Body of pancreas (tissue), 4 donors: ENCODE measurements at places on chromosomes 1 and 21.

GRCh38 chr21:16070207-16070651 is 340.4 kb downstream of the USP25 start:
- H3K36me3 ChIP-seq: no peaks in the 10 kb centered on the region
- no peak overlapping the region for H3K4me3 ChIP-seq

GRCh38 chr1:25818569-25818968 is 1.2 kb upstream of the MTFR1L start:
- H3K27me3 ChIP-seq: no peaks in the 10 kb centered on the region
- DNase-seq: no peak
- peaks cover 43% of the 10 kb centered on the region for H3K4me1 ChIP-seq
- H3K27ac ChIP-seq: peak overlapping the region; percentile 98
- H3K36me3 ChIP-seq: peaks cover 6% of the 10 kb centered on the region

- no peak for DNase-seq
- no peak overlapping the region for H3K27ac ChIP-seq
- H3K36me3 ChIP-seq: no peaks in the 10 kb centered on the region
Measured at GRCh38 chr1:80202118-80202517, 1195.6 kb upstream of the ADGRL4 start.

DNA sequence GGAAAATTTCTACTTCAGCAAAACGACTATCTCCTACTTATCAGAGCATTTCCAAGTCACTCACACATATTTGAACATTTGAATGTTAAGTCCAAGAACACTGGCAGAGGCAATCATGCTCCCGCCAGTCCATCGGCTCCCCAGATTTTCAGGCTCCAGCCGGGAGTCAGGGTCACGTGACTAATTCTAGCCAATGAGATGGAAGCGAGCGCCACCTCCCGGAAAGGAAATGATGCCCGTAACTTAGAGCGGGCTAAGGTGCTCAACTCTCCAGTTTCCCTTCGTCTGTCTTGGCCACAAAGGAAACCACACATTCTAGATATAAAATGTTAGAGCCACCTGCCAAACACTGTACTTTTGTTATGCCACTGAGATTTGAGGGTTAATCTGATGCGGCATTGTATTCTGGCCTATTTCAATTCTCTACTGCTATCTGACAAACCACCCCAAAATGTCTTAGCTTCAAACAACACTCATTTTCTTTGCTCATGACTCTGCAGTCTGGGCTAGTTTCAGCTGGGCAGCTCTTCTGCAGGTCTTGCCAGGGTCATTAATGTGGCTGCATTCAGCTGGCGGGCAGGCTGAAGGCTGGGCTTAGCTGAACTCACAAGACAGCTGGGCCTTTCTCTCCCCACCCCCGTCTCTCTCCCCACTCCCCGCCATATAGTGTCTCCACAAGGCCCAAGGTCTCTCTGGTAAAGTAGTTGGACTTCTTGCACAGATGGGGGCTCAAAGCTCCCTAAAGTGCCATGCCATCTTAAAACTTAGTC is 16.5 kb upstream of the LHX4 start:
- no peak overlapping the region for H3K27ac ChIP-seq
- H3K36me3 ChIP-seq: no peaks in the 10 kb centered on the region
- no peaks in the 10 kb centered on the region for H3K27me3 ChIP-seq
- no peaks in the 10 kb centered on the region for H3K4me1 ChIP-seq
- no peak for DNase-seq
- H3K4me3 ChIP-seq: no peak overlapping the region

DNA sequence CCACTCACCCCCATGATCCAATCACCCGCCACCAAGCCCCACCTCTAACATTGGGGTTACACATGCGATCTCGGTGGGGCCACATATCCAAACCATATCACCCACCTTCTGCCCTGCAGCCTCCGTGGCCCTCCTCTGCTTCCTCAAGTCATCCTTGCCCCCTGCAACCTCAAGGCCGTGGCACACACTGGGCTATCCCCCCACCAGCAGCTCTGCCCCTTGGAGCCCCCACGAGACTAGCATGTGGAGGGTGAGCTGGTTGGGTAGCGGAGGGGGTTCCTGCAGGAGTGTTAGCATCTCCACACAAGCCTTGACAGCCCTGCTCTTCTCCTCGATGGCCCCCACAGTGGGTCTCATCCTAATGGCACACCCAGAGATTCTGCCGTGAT is 100.8 kb downstream of the TOMM20 start:
- no peak overlapping the region for H3K4me3 ChIP-seq
- no peaks in the 10 kb centered on the region for H3K27me3 ChIP-seq
- H3K4me1 ChIP-seq: no peaks in the 10 kb centered on the region
- H3K36me3 ChIP-seq: no peaks in the 10 kb centered on the region

DNA sequence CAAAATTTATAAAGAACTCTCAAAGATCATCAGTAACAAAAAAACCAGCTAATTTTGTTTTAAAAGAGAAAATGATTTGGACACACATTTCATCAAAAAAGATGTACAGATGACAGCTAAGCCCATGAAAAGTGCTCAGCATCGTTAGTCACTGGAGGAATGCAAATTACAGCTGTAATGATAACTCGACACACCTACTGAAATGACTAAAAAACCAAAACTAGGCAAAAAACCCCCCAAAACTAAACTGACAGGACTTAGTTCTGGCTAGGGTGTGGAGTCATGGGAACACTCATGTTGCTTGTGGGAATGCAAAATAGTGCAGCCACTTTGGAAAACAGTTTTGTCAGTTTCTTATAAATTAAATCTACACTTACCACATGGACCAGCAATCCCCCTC is 59.5 kb downstream of the CNIH3 start:
- DNase-seq: no peak
- no peaks in the 10 kb centered on the region for H3K4me1 ChIP-seq
- no peak overlapping the region for H3K27ac ChIP-seq
- no peaks in the 10 kb centered on the region for H3K27me3 ChIP-seq

- H3K27ac ChIP-seq: peak overlapping the region; percentile 65
- DNase-seq: peak; percentile 28
- peaks cover 53% of the 10 kb centered on the region for H3K4me1 ChIP-seq
- no peak overlapping the region for H3K4me3 ChIP-seq
- no peaks in the 10 kb centered on the region for H3K36me3 ChIP-seq
- H3K27me3 ChIP-seq: no peaks in the 10 kb centered on the region
Measured at GRCh38 chr21:39386194-39386593, 37.3 kb upstream of the HMGN1 start.

- H3K27ac ChIP-seq: no peak overlapping the region
- H3K36me3 ChIP-seq: no peaks in the 10 kb centered on the region
- DNase-seq: peak; percentile 50
- no peaks in the 10 kb centered on the region for H3K27me3 ChIP-seq
Measured at GRCh38 chr1:220876511-220877376, 2.5 kb upstream of the HLX start.

DNA sequence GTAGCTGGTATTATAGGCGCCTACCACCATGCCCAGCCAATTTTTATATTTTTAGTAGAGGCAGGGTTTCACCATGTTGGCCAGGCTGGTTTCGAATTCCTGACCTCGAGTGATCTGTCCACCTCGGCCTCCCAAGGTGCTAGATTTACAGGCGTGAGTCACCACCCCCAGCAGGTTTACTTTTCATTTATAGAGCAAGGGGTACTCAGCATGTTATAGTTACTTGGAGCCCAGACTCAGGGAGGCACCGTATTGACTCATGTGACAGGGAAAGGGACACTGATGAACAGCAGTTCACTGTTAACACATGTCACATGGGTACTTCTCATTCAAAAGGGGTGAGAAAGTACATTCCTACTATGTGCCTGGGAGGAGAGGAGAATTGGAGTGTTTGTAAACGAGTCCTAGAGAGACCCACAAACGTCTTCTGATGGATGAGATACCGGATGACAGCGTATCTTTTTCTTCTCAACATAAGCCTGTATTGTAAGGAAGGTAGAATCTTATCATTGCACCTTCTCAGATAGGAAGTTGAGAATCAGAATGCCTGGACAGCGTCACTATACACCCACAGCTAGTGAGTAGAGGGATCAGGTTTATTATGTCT is 510.0 kb downstream of the USP25 start:
- H3K36me3 ChIP-seq: no peaks in the 10 kb centered on the region
- H3K27ac ChIP-seq: no peak overlapping the region
- no peak overlapping the region for H3K4me3 ChIP-seq
- no peak for DNase-seq
- no peaks in the 10 kb centered on the region for H3K4me1 ChIP-seq
- no peaks in the 10 kb centered on the region for H3K27me3 ChIP-seq

- H3K36me3 ChIP-seq: no peaks in the 10 kb centered on the region
- H3K4me1 ChIP-seq: no peaks in the 10 kb centered on the region
- no peak overlapping the region for H3K4me3 ChIP-seq
- H3K27me3 ChIP-seq: no peaks in the 10 kb centered on the region
- no peak overlapping the region for H3K27ac ChIP-seq
Measured at GRCh38 chr1:20442920-20443625, 42.9 kb downstream of the CAMK2N1 start.

- H3K27me3 ChIP-seq: no peaks in the 10 kb centered on the region
- H3K27ac ChIP-seq: no peak overlapping the region
- H3K36me3 ChIP-seq: no peaks in the 10 kb centered on the region
- H3K4me3 ChIP-seq: no peak overlapping the region
- DNase-seq: no peak
- no peaks in the 10 kb centered on the region for H3K4me1 ChIP-seq
Measured at GRCh38 chr1:241747992-241748391, 95.9 kb downstream of the WDR64 start.

GRCh38 chr1:12047120-12047876 is 15.8 kb upstream of the TNFRSF8 start:
- H3K27me3 ChIP-seq: no peaks in the 10 kb centered on the region
- no peak overlapping the region for H3K4me3 ChIP-seq
- H3K27ac ChIP-seq: no peak overlapping the region
- DNase-seq: no peak

DNA sequence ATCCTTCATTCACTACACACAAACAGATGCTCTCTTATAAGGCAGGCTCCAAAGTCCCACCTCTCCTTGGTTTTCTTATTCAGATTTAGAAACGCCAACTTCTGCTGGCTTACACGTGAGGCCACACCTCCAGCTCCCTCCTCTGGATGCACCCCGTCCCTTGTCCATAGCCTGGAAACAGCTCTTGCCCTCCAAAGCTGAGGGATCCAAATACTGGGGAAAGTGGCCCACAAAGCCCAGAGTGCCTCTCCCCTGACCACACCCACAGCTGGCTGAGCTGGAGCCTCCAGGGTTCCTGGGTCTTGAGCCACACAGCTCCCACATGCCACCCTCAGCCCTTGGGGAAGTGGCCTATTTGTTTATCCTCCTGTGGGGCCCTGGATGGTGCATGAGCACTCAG is 4.5 kb downstream of the LAD1 start:
- H3K4me1 ChIP-seq: peaks cover 74% of the 10 kb centered on the region
- H3K27me3 ChIP-seq: no peaks in the 10 kb centered on the region
- DNase-seq: no peak
- no peaks in the 10 kb centered on the region for H3K36me3 ChIP-seq

- no peak overlapping the region for H3K27ac ChIP-seq
- DNase-seq: no peak
- no peak overlapping the region for H3K4me3 ChIP-seq
- H3K27me3 ChIP-seq: no peaks in the 10 kb centered on the region
- H3K36me3 ChIP-seq: no peaks in the 10 kb centered on the region
Measured at GRCh38 chr1:200448034-200448762, 38.4 kb upstream of the ZNF281 start.

DNA sequence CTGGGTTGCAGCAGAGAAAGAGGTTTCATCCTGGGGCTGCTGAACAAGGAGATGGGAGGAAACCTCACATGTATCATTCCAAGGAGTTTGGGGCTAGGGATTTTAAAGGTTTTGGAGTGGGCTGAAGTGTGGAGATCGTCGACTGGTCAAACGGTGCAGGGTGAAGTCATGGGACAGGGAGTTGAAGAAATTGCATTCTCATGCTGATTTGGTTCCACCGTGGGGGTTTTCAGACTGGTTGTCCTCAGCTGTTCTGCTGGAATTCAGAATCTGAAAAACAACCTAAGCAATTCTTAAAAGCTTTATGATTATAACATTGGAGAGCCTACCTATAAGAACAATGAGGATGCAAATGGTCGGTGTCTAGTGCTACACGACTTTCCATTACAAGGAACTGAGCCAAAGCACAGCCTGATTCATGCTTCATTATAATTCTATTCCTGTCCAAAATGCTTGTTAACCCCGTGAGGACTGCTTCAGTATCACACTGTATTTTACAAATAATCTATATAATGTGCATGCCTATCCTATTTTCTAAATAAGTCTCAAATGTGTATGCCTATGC is 242.7 kb downstream of the TM2D1 start:
- no peak overlapping the region for H3K27ac ChIP-seq
- H3K36me3 ChIP-seq: no peaks in the 10 kb centered on the region

DNA sequence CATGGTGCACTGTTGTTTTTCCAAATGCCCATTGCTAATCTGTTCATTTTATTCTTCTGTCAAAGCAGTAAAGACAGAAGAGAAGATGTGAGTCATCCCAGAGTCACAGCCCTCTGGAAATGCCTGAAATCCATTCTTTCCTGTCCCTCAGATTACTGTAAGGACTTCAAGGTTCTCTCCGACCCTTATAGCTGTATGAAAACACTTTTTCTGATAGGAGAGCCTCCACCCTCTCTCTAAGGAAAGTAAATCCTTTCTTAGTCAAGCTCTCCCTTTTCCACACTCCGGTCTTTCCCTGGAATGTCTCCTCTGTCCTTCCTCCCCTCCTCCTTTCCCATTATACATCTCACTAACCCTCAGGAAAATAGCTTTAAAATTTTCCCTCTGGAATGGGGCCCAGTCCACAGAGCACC is 3.5 kb upstream of the PRDX6 start:
- no peaks in the 10 kb centered on the region for H3K27me3 ChIP-seq
- no peak for DNase-seq
- H3K27ac ChIP-seq: peak overlapping the region; percentile 95
- H3K4me3 ChIP-seq: no peak overlapping the region

DNA sequence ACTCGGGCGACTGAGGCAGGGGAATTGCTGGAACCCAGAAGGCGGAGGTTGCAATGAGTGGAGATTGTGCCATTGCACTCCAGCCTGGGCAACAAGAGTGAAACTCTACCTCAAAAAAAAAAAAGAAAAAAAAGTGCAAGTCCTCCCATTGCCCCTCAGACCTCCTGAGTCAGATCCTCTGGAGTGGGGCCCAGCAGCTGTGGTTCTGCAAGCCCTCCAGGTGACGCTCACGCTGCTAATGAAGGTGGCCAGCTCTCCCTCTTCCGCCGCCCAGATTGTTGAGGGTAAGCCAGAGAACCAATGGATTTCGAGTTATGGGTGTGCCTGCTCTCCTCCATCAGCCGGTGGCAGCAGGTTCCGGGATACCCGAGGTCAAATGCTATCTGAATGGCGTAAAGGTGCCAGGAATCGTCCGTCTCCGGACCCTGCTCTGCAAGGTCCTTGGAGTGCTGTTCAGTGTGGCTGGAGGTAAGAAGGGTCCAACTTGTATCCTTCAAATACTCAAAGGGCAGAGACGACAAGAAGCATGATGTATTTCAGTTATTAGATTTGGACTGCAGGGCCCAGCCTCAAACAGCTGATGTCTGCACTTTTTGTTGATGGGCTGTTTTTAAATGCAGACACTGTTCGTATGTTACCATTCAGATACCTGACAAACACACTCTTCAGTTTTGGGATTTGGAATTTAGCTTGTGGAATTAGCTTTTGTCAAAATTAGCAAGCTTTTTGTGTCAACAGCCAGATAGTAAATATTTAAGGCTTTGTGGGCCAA is 17.6 kb downstream of the CLCN6 start:
- peaks cover 5% of the 10 kb centered on the region for H3K36me3 ChIP-seq
- no peaks in the 10 kb centered on the region for H3K27me3 ChIP-seq
- H3K27ac ChIP-seq: no peak overlapping the region
- H3K4me3 ChIP-seq: no peak overlapping the region
- DNase-seq: no peak
- H3K4me1 ChIP-seq: no peaks in the 10 kb centered on the region
